H7 (cell line): ENCODE measurements at places on chromosomes 11 and 22.

- no peak for DNase-seq
These were observed 162.1 kb downstream of the CADM1 start for GRCh38 chr11:115342142-115342541.

DNA sequence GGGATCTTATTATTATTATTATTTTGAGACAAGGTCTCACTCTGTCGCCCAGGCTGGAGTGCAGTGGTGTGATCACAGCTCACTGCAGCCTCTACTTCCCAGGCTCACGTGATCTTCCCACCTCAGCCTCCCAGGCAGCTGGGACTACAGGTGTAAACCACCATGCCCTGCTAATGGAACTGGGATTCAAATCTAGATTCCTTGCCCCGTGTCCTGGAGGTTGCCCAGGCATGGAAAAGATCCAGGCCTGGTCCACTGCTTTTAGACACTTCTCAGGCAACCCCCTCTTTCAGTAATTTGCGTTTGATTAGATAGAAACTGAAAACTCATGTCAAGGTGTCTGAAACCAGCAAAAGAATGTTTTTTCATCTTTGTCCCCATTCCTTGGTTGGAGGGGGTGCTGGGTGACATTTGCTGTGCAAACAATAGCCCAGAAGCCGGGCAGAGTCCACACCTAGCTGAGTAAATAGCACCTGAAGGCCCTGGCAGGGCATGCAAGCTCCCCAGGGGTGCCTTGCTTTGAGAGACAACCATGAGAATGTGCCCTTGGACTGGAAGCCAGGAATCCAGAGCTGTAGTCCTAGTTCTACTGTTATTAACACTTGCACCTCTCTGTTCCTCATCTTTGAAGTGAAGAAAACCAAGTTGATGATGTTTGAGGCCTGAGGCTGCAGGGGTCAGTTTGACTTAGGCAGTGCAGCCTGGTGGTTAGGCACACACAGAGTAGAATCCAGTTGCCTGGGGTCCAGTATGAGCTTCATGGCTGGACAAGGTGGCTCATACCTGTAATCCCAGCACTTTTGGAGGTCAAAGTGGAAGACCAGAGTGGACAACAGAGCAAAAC, 19.1 kb upstream of the XBP1 start:
- no peak for DNase-seq

DNA sequence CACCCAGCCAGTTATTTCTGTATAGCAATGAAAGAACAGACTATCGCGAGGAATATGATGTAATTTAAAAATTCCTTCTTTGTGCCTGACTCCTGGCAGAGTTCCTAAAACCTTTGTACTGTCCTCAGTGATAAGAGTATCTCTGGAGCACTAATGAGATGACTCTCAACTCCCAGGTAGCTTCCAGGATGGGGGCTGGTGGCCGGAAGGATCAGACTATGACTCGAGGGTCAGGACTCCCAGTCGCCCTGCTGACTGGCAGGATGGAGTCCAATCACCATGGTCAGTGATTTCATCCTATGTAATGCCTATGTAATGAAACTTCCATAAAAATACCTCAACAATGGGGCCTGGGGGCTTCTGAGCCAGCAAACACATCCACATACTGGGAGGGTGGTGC, 135.1 kb downstream of the SHANK2 start:
- no peak for DNase-seq

DNA sequence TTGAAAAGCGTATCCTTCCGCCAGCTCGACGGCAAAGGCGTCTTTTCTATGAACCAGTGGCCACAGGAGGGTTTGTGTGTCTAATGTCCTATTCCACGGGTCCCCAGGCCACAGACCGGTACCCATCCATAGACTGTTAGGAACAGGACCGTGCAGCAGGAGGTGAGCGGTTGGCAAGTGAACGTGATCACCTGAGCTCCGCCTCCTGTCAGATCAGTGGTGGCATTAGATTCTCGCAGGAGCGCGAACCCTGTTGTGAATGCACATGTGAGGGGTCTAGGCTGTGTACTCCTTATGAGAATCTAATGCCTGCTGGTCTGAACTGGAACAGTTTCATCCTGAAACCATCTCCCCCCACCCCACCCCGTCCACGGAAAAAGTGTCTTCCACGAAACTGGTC, 62.7 kb upstream of the KCNQ1OT1 start:
- DNase-seq = no peak

- DNase-seq = peak; percentile 51
These were observed 15.6 kb downstream of the ARAP1 start for GRCh38 chr11:72736452-72737069.

GRCh38 chr11:13908535-13908934, 54.0 kb upstream of the SPON1 start:
- no peak for DNase-seq

DNA sequence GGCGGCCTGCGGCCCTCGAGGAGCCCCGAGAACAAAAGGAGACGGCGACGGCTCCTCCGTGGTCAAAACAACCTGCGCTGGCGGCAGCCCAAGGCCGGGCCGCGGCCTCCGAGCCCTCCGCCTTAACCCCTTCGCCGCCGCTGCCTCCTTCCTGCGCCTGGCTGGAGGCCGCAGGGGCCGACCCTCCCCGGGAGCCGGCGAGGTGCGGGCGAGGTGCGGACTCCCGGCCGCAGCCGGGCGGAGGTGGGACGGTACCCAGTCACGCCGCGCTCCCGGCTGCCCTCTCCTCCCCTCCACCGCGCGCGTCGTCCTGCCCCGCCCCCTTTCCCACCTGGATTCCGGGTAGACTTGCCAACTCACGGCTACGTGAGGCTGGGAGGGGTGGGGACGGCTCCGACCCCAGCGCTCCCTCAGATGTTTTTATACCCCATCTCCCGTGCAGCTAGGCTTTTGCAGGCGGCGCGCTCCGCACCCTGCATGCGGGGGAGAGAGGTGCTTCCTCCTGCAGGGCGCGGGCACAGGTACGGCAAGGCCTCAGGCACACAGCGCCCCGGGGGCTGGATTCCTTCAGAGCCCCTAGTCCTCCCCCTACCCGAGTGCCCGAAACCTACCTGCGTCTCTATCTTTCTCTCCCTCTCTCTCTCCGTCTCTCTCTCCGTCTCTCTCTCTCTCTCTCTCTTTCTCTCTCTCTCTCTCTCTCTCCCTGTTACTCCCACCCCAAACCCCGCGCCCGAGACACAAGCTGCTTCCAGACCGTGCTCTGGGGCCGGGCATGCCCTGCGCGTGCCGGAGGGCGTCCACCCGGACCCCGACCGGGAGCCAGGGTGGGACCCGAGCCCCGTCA, 2.0 kb downstream of the PDGFB start:
- peak; percentile 93 for DNase-seq

DNA sequence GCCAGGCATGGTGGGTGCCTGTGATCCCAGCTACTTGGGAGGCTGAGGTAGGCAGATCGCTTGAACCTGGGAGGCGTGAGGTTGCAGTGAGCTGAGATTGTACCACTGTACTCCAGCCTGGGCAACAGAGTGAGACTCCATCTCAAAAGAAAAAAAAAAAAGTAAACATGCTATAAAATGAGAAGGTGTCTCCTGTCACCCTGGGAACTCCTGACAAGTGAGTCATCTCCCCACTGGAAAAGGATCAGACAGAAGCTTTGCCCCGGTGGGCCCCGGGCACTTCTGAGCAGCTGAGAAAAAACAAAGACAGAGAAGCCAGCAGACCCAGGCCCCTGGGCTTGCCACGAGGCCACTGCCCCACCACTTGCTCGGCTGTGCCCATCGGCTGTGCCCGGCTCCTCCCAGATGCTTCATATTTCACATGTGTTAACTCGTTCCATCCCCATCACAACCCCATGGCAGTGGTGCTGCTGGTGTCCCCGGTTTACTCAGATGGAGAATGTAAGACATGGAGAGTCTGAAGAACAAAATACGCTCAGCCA, 22.3 kb downstream of the TTLL1 start:
- DNase-seq = no peak

GRCh38 chr11:76661306-76661751, 9.2 kb downstream of the LRRC32 start:
- peak; percentile 48 for DNase-seq

DNA sequence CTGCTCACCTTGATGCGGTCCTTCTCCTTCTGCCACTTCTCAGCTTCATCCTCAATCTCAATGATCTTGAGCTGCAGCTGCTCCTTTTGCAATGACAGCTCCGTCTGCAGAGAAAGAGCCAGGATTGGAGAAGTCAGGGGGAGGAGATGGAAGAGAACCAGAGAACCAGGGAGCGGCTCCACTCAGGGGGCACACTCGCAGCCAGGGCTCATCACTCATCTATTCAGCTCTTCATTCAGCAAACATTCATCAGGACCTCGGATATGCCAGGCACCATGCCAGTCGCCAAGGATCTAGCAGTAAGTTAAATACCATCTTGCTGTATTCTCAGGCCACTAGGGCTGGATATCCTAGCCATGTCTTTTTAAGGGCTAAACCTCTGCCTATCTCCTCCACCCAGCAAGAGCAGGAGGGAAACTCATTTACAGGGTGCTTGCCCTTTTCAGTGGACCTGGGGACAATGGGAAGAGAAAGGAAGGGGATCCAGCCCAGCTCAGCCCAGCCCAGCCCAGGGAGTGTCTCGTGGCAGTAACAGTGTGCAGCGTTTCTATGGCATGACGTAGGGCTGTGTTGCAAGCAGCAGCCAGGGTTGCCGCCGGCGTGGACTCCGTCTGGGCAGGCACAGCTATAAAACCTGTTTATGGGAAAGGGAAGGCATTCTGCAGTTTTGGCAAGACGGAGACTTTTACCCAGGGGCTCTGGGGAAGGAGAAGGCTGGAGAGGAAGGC, 9.4 kb downstream of the TRIM29 start:
- no peak for DNase-seq

GRCh38 chr11:5831196-5831829, 10.4 kb downstream of the OR52E6 start:
- no peak for DNase-seq

- no peak for DNase-seq
These were observed 50.1 kb downstream of the AASDHPPT start for GRCh38 chr11:106127604-106128003.

DNA sequence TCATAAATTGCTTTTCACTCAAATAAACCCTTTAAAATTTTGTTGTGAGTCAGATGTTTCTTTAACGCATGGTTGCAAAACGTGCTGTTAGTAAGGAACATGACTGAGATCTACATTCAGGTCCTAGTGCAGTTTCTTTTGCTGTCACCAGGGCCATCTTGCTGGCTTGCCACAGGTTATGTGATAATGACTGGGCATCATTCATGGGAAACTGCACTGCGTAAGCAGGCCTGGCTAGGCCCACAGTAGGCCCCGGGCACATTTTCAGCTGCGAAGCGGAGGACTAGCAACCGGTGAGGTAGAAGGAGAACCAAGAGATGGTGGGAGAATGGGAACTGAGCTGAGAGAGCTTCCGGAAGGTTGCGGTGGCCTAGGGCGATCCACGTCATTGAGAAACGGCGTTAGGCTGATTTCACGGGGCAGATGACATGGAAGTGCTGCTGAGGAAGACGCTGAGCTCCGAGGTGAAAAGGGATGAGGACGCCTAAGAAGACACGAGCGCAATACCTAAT, 3.2 kb upstream of the KLHDC7B start:
- DNase-seq = no peak

- no peak for DNase-seq
These were observed 4.1 kb upstream of the PTDSS2 start for GRCh38 chr11:445765-446588.

DNA sequence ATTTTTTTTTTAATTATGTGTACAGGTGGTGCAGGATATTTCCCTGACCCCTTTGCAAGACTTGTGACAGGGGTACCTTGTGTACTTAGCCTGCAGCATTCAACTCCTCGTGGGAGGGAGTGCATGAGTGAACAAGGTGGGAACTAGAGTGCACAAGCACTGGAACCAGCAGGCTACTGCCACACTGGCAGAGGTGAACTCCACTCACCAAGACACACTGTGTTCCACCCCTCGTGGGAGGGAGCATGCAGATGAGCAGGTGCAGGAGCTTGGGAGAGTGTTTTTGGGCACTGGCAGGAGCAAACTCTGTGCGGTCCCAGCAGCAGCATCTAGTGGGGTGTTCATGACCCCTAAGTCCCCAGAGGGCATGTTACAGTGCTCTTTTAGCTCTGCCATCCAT, 282.7 kb upstream of the PLET1 start:
- DNase-seq = no peak

- DNase-seq = peak; percentile 46
These were observed 33.1 kb downstream of the EIF3F start for GRCh38 chr11:8020244-8020597.

GRCh38 chr11:109590782-109591181, 168.8 kb downstream of the C11orf87 start:
- DNase-seq = no peak

- DNase-seq = no peak
These were observed 527.1 kb upstream of the CCDC90B start for GRCh38 chr11:83813296-83813695.

- DNase-seq = no peak
These were observed 90.4 kb downstream of the TTC28 start for GRCh38 chr22:28589102-28589750.

GRCh38 chr11:102196351-102196750, 86.1 kb downstream of the YAP1 start:
- no peak for DNase-seq

GRCh38 chr22:43802897-43803495, 9.1 kb downstream of the EFCAB6 start:
- DNase-seq = no peak

DNA sequence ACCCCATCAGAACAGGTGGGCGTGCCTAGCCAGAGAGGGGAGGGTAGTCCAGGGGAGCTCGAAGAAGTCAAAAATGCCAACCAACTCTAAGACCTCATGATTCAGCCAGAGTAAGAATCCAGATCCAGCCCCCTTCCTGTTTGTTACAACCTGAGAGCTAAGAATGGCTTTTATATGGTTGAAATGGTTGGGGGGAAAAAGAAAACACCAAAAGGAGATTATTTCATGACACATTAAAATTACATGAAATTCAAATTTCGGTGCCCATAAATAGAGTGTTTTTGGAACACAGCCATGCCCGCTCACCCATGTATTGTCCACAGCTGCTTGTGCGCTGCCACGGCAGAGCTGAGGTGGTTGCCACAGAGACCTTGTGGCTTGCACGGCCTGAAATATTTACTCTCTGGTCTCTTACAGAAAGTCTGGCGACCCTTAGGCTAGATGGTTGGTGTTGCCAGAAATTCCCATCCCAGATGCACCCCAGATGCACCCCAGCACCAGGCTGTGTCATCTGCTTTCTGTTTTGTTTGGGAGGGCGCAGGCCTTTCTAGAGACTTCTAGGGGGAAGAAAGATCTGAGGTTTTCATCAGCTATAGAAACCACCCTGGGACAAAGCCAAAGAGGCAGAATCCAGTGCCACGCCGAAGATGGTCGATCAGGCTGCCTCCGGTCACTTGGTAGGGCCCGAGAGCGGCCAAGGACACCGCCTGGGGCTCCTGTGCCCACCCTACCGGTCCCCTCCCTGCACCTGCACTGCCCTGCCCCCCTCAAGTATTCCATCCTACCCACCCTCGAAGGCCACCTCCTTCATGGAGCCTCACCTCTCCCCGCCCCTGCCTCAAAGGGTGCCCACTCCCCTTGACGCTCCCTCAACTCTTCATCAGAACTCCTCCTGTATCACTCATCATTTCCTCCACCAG, 80.2 kb downstream of the DSCAML1 start:
- DNase-seq = no peak

- DNase-seq = no peak
These were observed 5.7 kb downstream of the PIK3IP1 start for GRCh38 chr22:31286360-31287255.

DNA sequence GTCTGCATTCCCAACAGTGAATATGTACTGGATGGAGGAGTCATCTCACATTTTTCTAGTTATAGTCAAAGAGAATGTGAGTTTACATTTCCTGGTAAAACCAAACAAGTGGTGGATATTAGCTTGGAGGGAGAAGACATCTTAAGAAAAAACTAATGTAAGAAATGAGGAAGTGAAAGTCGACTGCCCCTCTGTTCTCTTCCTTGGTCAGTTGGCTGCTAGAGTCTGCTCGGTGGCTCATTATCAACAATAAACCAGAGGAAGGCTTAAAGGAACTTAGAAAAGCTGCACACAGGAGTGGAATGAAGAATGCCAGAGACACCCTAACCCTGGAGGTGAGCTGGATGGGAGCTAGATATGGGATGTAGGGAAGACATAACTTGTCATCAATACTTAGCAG, 5.8 kb downstream of the SLC22A9 start:
- no peak for DNase-seq
